ENCODE measurements at places on chromosomes 4 and X. TPM values are rescaled to one million over a fixed set of nuclear protein-coding genes. Genes with fewer than 3 reads are reported as not detected.

CACNA1F gene
- total RNA-seq, result not detected

FRMPD4 gene
- total RNA-seq, result not detected

SUPT20HL2 gene
- not detected for total RNA-seq

RADX gene
- total RNA-seq, result 4.3 TPM

FRMD7 gene
- total RNA-seq, result not detected

SMIM31 gene
- 1.9 TPM for total RNA-seq

PRR32 gene
- not detected for total RNA-seq

POU3F4 gene
- not detected for total RNA-seq

DNA sequence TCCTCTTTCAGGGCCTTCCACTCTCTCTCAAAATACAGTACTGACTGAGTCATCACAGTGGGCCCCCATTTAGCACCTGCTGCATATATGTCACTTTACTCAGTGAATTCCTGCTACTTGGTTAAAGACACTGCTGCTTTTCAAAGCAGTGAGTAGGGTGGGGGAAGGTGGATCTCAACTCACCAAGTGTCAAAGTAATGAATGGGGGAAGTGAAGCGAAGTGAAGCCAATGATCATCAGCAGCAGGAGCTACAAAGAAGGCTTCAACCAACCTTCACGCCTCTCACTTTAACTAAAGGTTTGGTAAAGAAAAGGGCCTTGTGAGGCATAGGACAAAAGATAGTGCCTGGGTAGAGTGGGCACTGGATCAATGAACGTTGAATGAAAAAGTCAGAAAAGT lies 424.1 kb downstream of the SMARCA1 start:
- H3K4me1 ChIP-seq, result peaks cover 6% of the 10 kb centered on the region
- no peaks in the 10 kb centered on the region for H3K36me3 ChIP-seq
- H3K4me3 ChIP-seq, result no peak overlapping the region
- no peak overlapping the region for H3K27ac ChIP-seq
- no peaks in the 10 kb centered on the region for H3K27me3 ChIP-seq
- no peak for DNase-seq

DNA sequence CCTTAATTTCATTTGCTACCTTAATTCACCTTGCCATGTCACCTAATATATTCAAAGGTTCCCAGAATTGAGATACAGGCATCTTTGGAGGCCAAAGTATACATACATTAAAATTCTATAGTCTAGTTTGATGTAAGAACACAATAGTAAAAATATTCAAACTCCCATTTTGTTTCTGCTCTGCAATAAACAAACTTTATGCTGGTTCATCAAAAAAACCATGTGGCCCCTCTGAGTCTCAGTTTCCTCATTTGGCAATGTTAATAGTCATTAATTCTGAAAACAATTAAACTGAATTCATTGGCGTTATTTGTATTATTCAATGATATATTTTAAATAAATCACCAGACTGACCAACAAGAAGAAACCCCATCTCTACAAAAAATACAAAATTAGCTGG lies 639.4 kb upstream of the INTU start:
- no peak overlapping the region for H3K27ac ChIP-seq
- DNase-seq, result no peak
- H3K4me3 ChIP-seq, result no peak overlapping the region
- H3K27me3 ChIP-seq, result no peaks in the 10 kb centered on the region

- no peak overlapping the region for H3K27ac ChIP-seq
- H3K4me1 ChIP-seq, result no peaks in the 10 kb centered on the region
- H3K36me3 ChIP-seq, result no peaks in the 10 kb centered on the region
Measured at GRCh38 chr4:174657472-174657871, 135.2 kb upstream of the HPGD start.

DNA sequence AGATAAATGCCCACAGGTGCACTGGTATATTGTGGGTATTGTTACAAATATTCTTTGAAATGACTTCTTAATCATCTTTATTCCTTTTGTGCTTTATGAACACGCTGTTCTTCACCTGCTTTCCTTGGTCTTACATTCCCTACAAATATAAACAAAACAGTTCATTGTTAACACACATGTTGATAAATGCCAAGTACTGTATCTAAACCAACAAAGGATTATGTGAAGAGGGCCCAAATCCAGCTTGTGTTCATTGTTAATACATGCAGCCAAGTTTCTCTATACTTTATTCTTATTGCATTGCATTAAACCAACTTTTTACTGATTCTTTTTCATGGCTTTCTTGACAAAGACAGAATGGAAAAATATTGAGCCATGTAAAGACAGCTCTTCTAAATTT lies 42.8 kb downstream of the AREG start:
- no peak overlapping the region for H3K4me3 ChIP-seq
- no peak for DNase-seq
- H3K4me1 ChIP-seq, result no peaks in the 10 kb centered on the region
- H3K27ac ChIP-seq, result no peak overlapping the region
- H3K27me3 ChIP-seq, result no peaks in the 10 kb centered on the region

DNA sequence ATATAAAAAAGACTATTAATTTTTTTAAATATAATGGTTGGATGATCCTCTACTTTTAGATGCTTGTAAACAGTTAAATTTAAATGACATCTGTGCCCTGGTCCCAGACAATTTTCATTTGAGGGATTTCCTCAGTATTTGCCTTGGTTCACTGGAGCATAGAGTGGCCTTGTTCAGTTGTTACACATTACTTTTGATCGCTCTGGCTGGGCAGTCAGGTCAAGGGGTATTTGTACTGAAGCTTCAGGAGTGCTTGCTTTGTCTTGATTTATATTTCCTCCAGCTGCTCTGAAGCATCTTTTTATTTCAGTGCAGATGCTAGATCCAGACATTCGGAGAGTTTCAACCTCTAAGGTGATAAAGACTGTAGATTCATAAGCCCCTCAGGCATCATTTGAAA lies 50.0 kb downstream of the COMMD8 start:
- peaks cover 22% of the 10 kb centered on the region for H3K27me3 ChIP-seq
- no peak for DNase-seq

DNA sequence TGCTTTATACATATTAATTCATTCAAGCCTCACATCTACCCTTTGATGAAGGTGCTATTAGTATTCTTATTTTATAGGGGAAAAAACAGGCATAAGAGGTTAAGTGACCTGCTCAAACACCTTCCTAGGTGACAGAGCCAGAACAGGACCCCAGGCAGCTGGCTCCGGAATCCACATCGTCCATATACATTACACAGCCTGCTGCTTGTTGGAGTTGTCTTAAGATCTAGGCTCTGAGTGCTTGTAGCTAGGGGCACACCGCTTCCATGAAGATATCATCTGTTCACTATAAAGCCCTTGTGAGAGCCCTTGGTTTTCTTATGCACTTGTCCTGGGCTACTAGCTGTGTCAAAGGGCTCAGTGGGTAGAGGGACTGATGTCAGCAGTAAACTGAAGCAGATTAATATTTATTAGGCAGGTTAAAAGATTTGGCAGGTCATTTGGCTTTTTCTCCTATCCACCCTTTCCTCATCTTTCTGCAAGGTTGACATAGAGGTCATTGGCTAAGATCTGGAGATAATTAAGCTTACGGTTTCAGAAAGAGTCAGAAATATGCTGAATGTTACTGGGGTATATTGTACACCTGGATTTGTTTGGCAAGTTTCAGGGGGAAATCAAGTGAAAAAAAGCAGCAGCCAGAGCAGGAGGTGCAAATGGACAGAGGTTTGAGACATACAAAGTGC lies 195.4 kb downstream of the SOWAHB start:
- peak overlapping the region; percentile 95 for H3K27ac ChIP-seq
- DNase-seq, result no peak
- no peaks in the 10 kb centered on the region for H3K27me3 ChIP-seq
- H3K4me1 ChIP-seq, result peaks cover 78% of the 10 kb centered on the region
- peaks cover 46% of the 10 kb centered on the region for H3K36me3 ChIP-seq

- DNase-seq, result no peak
- H3K4me1 ChIP-seq, result peaks cover 9% of the 10 kb centered on the region
- peak overlapping the region; percentile 67 for H3K27ac ChIP-seq
- H3K36me3 ChIP-seq, result no peaks in the 10 kb centered on the region
- no peak overlapping the region for H3K4me3 ChIP-seq
Measured at GRCh38 chr4:26105815-26106699, 192.0 kb downstream of the SMIM20 start.

DNA sequence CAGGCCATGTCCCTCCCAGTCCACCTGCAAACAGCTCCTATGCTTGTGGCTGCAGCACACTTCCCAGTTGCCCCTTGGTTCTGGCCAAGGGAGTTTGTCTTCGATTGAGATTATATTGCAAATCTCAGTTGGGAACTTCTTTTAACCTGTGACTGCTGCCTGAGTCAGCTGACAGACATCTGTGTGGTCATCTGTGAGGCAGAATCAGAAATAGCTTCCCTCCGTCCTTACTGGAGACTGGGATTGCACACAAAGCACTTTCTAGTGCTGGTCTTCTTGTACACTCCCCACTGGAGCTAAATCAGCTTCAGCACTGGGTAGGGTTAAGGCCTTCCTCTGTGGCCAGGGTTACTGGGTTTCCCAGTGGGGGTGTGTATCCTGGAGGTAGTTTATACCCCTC lies 34.3 kb downstream of the ZNF330 start:
- H3K4me1 ChIP-seq, result no peaks in the 10 kb centered on the region
- H3K4me3 ChIP-seq, result no peak overlapping the region
- no peak overlapping the region for H3K27ac ChIP-seq
- no peaks in the 10 kb centered on the region for H3K27me3 ChIP-seq
- no peaks in the 10 kb centered on the region for H3K36me3 ChIP-seq

- H3K27me3 ChIP-seq, result no peaks in the 10 kb centered on the region
- DNase-seq, result no peak
- no peak overlapping the region for H3K4me3 ChIP-seq
- peaks cover 44% of the 10 kb centered on the region for H3K4me1 ChIP-seq
- peaks cover 5% of the 10 kb centered on the region for H3K36me3 ChIP-seq
- no peak overlapping the region for H3K27ac ChIP-seq
Measured at GRCh38 chrX:19746919-19747651, 140.3 kb downstream of the SH3KBP1 start.

GRCh38 chrX:72027024-72027913 lies 104.4 kb downstream of the RTL5 start:
- no peak for DNase-seq
- no peak overlapping the region for H3K4me3 ChIP-seq
- no peaks in the 10 kb centered on the region for H3K36me3 ChIP-seq
- H3K27me3 ChIP-seq, result peaks cover 26% of the 10 kb centered on the region
- H3K27ac ChIP-seq, result no peak overlapping the region
- H3K4me1 ChIP-seq, result peaks cover 9% of the 10 kb centered on the region

DNA sequence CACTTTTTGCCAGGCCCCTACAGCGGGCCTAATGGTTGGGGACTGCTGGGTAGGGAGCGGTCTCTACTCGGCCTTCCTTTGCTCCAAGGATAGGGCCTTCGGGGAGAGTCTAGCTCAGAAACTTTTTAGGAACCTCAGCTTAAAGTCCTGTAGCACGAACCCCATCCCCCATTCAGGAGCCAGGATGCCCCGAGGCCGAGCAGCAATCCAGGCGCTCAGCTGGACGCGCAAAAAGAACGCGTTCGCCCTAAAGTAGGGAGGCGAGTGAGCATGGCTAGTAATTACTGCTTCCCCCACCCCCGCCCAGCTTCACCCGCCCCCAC lies 9.7 kb downstream of the POU4F2 start:
- no peak overlapping the region for H3K4me3 ChIP-seq
- H3K27ac ChIP-seq, result no peak overlapping the region
- H3K4me1 ChIP-seq, result no peaks in the 10 kb centered on the region
- H3K27me3 ChIP-seq, result peaks cover 93% of the 10 kb centered on the region
- no peaks in the 10 kb centered on the region for H3K36me3 ChIP-seq

GRCh38 chr4:92101737-92102172 lies 202.0 kb upstream of the GRID2 start:
- no peaks in the 10 kb centered on the region for H3K27me3 ChIP-seq
- H3K27ac ChIP-seq, result peak overlapping the region; percentile 56
- no peak for DNase-seq

GRCh38 chr4:56692576-56692975 lies 11.5 kb upstream of the HOPX start:
- no peaks in the 10 kb centered on the region for H3K36me3 ChIP-seq
- no peaks in the 10 kb centered on the region for H3K27me3 ChIP-seq
- DNase-seq, result no peak

- peaks cover 15% of the 10 kb centered on the region for H3K27me3 ChIP-seq
- peaks cover 15% of the 10 kb centered on the region for H3K4me1 ChIP-seq
- no peak overlapping the region for H3K4me3 ChIP-seq
- H3K36me3 ChIP-seq, result peaks cover 6% of the 10 kb centered on the region
- DNase-seq, result peak; percentile 29
Measured at GRCh38 chrX:150348365-150348764, 14.8 kb upstream of the MAMLD1 start.

DNA sequence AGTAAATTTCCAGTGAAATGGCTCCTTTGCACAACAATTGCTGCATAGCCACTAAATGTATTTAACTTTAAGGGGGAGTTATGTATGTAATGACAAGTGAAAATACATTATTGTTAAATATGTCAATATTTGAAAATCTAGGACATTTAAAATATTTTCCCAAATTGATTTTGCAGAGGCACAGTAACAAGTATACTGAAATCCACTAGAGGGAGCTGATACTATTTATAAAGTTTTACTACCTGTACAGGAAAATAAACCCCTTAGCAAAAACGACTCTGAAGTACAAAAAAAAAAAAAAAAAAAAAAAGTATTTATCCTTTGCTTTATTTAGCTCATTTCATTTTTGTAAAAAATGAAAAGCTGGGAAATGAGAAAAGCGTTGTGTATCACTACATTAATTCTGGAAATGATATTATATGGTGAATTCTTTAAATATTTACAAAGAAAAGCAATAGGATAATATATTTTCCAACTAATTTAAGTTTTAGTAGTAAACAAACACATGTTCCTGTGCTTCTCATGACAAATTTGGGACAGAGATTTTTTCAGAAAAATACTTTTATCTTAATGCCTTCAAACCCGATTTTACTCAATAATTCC lies 727.7 kb downstream of the DMD start:
- no peak overlapping the region for H3K4me3 ChIP-seq
- H3K4me1 ChIP-seq, result no peaks in the 10 kb centered on the region
- no peak for DNase-seq
- H3K36me3 ChIP-seq, result no peaks in the 10 kb centered on the region

- peaks cover 13% of the 10 kb centered on the region for H3K4me1 ChIP-seq
- no peaks in the 10 kb centered on the region for H3K27me3 ChIP-seq
- peak; percentile 5 for DNase-seq
- peak overlapping the region; percentile 79 for H3K4me3 ChIP-seq
Measured at GRCh38 chrX:3712051-3712869, 1.2 kb downstream of the PRKX start.

DNA sequence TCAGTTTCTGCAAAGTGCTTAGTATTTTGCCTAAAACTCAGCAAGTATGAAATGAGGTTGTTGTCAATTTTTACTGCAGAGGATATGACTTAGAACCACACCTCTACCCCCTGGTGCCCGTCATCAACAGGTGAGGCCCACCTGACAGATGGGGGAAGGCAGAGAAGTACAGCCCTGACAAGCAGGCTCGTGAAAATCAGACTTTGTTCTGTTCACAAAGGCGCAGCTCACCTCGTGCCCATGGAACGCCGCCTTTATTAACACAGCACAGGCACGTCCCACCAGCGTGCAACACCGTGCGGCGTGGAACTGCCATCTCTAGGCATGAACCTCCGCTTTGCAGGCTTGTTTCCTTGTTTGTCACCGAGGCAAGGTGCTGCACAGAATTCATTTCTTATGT lies 13.3 kb downstream of the CYP4V2 start:
- H3K27ac ChIP-seq, result no peak overlapping the region
- no peak overlapping the region for H3K4me3 ChIP-seq
- H3K4me1 ChIP-seq, result peaks cover 7% of the 10 kb centered on the region
- no peak for DNase-seq
